RKO (cell line): ENCODE measurements at places on chromosomes 3 and 15.
A peak's percentile ranks its signal among the peaks of the same experiment; 100 is the strongest.

- DNase-seq, result no peak
Measured at GRCh38 chr15:28986108-28986507, 100.3 kb downstream of the APBA2 start.

DNA sequence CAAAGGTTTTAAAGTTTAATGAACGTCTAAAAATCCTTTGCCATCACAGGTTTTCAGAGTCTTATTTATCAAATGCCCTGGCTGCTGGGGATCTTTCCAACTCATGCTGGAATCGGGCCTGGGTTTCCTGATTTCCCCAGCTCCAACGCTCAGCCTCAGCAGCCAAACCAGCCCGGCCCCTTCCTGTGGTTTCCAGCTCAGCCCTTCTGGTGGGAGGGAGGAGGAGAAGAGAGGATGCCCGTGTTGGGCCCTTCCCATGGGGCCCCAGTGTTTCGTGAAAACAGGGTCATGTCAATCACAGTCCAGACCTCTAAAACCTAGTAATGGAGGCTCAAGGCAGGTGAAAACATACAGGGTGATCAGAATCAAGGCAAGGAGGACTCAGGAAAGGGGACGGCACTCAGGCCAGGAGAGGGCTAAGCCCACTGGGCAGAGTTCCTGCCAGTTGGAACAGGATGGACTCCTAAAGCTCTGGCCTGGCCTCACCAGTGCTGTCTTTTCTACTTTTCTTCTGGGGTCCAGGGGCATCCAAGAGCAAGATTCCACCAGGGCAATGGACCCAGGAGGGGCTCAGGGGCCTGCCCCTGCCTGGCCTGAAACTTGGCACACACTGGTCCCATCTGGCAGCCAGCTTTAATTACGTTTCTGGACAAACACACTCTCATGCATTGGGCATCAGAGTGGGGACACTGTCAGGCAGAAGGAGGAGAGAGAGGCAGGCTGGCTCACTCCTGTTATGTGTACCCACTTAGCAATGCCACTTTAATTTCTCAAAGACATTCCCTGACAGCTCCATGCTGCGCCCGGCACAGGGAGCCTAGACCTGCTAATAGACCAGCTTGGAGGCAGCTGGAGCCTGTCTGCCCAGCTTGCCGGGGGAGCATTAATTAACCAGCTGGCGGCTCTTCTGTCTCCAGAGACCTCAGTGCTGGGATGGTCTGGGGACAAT lies 194.6 kb downstream of the FAM43A start:
- DNase-seq, result no peak

DNA sequence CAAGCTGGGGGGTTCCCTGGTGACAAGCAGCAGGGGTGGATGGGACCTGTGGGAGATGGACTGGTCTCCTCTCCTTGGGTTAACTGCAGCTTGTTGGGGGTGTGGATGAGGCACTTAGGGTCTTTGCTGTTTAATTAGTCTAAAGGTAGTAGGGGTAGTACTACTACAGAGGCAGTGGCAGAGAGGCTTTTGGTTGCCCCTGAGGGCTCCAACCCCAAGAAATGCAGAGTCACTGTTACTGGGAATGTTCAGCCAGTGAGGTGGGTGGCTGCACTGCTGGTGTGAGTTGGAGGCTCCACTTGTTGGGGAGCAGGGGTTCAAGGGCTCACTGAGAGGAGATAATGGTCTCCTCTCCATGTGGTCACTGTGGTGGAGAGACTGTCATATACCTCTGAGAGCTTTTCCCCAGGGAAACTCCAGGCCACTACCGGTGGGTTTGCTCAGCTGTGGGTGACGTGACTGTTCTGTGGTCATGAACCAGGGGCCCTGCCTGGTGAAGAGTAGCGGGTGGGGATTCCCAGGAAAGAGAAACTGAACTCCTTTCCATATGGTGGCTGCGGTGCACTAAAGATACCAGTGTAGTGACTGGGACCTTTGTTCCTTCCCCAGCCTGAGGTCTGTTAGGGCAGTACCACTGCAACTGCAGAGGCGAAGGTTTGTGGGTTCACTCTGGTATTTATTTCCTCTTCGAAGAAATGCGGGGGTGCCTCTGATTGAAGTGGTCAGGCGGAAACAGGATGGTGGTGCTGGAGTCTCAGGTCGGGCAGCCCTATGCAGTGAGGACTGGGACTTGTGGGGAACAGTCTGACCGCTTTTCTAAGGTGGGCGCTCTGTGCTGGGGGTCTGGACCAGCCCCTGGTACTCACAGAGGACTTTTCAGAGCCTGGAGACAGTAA lies 68.9 kb upstream of the TNFSF10 start:
- DNase-seq, result no peak

GRCh38 chr3:189353318-189353965 lies 181.7 kb downstream of the TPRG1 start:
- DNase-seq, result no peak

GRCh38 chr3:162015856-162016255 lies 519.2 kb downstream of the OTOL1 start:
- DNase-seq, result no peak

DNA sequence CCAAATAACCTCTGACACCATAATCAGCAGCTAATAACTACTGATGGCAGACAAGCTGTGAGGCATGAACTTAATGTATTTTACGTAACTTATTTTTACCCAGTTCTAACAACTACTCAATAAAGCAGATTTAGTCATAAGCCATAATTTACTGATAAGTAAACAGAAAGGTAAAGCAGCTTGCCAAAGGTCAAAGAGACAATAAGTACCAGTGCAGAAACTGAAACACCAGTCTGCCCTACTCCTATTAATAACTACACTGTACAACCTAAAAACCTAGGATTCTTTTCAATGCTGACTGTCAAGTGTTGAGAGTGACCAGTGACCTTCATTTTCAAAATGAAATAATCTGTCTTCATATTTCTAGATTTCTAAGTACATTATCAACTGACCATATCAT lies 152.2 kb downstream of the NR2E3 start:
- no peak for DNase-seq

DNA sequence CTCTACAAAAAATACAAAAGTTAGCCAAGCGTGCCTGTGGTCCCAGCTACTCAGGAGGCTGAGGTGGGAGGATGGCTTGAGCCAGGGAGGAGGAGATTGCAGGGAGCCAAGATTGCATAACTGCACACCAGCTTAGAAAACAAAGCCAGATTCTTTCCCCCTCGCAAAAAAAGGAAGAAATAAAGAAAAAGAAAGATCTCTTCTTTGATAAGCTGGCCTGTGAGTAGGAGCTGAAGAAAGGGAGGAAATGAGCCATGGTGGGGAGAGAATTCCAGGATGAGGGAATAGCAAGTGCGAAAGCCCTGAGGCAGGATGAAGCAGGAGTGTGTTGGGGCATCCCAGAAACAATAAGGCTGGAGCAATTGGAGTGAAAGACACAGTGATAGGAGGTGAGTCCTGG lies 24.5 kb upstream of the TOP2B start:
- DNase-seq, result no peak

- DNase-seq, result peak; percentile 4
Measured at GRCh38 chr3:112550859-112551258, 10.9 kb downstream of the ATG3 start.

DNA sequence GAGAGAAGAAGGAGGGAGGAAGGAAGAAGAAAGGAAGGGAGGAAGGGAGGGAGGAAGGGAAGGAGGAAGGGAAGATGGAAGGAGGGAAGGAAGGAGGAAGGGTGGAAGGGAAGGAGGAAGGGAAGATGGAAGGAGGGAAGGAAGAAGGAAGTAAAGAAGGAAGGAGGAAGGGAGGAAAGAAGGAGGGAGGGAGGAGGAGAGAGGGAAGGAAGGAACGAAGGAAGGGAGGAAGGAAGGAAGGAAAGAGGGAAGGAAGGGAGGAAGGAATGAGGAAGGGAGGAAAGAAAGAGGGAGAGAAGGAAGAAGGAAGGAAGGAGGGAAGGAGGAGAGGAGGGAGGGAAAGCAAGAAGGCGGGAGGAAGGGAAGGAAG lies 31.8 kb upstream of the ALDH1L1 start:
- no peak for DNase-seq

- DNase-seq, result no peak
Measured at GRCh38 chr3:186564586-186564985, 2.6 kb downstream of the TBCCD1 start.

DNA sequence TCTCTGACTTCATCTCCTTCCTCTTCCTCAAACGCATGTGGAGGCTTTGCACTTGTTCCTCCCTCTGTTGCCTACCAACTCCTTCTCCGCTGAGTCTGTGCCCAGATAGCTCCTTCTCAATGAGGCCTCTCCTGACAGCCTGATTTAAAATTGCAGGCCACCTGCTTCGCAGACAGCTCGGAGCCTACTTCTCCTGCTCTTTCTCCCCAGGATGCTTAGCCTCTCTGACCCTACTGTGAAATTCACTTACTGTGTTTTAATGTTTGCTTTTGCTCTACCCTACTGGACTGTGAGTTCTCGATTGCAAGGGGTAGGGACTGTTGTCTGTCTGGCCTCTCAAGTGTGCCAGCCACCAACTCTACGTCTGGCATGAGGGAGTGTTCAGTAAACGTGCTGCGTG lies 83.4 kb downstream of the EEFSEC start:
- DNase-seq, result no peak

DNA sequence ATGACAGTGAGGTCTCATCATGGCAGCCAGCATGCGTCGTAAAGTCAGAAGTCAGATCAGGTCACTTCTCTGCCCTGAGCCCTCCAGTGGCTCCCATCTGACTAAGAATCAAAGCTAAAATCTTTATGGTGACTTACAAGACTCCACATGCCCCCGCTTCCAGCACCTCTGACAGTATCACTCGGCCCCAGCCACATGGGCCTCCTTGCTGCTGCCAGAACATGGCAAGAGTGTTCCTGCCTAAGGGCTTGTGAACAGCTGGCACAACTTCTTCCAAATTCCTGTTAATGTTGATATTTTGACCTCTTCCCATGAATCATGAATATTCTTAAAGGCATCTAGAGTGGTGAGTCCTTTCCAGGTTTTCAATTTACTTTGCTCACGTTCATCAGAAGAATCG lies 20.5 kb downstream of the POLR2M start:
- no peak for DNase-seq

DNA sequence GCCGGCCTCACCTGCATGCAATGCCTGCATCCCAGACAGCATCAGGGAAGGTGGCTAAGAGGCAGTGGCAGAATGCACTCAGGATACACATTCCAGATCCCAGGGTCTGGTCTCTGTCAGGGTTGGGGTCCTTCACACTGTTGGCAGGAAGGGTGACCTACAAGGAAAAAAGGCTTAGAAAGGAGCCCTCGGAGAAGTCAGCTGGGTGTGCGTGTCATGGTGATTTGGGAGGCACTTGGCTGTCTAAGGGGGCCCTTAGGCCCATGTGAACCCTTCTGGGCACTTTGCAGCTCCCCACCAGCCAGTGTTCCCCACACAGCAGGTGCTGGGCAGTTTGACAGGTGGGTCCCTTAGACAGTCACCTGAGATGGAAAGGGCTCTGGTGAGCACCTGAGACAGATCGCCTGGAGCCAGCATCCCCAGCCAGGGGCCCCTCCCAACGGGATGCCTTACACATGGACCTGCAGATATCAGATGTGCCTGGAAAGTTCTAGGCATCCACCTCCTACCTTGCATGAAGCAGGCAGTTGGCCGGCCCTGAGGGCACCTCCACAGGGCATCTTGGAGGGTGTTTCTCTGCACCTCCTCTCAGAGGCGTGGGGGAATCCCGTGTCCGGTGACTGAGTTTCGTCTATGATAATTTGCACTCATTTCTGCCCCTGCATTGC lies 131.6 kb downstream of the LRRK1 start:
- no peak for DNase-seq

DNA sequence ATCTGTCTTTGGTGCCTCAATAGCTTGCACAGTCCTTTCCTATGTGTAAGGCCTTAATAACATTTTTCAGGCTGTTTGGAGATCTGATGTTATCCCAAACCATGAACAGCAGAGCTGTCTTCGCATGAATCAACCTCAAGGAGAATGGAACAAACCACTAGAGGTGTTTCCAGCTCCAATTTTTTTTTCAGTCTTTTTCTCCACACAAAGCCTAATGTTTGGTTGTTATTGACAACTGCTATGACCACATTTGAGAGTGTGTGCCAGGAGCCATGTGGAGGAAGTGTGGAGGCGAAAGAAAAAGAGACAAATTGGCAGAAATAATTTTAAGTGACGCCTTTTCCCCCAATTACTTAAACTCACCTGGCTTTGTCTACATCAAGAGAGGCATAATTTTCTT lies 38.7 kb downstream of the RTP4 start:
- no peak for DNase-seq

GRCh38 chr15:66253418-66254088 lies at the start of gene MEGF11:
Gene MEGF11, minus strand, starts transcription at chr15:66253750. Its CDS starts 125,347 bp downstream, at chr15:66128403.
- DNase-seq, result no peak

- no peak for DNase-seq
Measured at GRCh38 chr3:189554868-189555557, 76.2 kb upstream of the TP63 start.

GRCh38 chr3:47162697-47163168 lies 1.2 kb downstream of the SETD2 start:
- peak; percentile 41 for DNase-seq

- peak; percentile 12 for DNase-seq
Measured at GRCh38 chr15:40696228-40696627, 1.3 kb downstream of the RAD51 start.

GRCh38 chr3:57274845-57275244 lies 17.6 kb downstream of the ASB14 start:
- no peak for DNase-seq

- no peak for DNase-seq
Measured at GRCh38 chr3:124972457-124972856, 37.9 kb upstream of the MUC13 start.

GRCh38 chr3:52533623-52534280 lies at the start of gene NT5DC2:
Gene NT5DC2, minus strand, starts transcription at chr3:52533857. Its CDS starts 120 bp downstream, at chr3:52533737.
- peak; percentile 82 for DNase-seq
